ENCODE measurements at places on chromosomes 2 and 18. TPM values are rescaled to one million over a fixed set of nuclear protein-coding genes. Genes with fewer than 3 reads are reported as not detected.

CASP10 gene
- 2.7 TPM for total RNA-seq

GPR35 gene
- 1.4 TPM for total RNA-seq

UXS1 gene
- 46.3 TPM for total RNA-seq

DNA sequence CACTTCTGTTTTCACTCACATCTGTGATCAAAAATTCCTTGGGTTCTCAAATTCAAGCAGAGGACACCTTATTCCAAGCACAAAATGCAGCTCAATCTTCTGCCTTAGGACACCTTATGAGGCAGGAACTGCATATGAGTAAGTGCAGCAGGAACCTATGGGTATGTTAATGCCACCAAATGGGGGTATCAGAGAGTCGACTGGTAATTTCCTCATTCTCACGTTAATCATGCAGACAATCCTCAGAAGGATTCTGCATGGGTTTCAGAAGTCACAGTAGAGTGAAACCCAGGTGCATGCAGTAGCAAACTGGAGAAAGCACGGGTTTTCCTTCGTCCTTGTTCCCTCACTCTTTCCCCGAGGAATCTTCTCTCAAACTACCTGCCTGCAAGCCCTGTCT lies 452.8 kb downstream of the CBLN2 start:
- H3K4me3 ChIP-seq, result peak overlapping the region; percentile 48
- peaks cover 3% of the 10 kb centered on the region for H3K4me1 ChIP-seq
- H3K27me3 ChIP-seq, result no peaks in the 10 kb centered on the region
- DNase-seq, result peak; percentile 43

- DNase-seq, result no peak
- H3K27me3 ChIP-seq, result no peaks in the 10 kb centered on the region
- no peaks in the 10 kb centered on the region for H3K4me1 ChIP-seq
- H3K27ac ChIP-seq, result no peak overlapping the region
- no peaks in the 10 kb centered on the region for H3K36me3 ChIP-seq
These were observed 1064.1 kb upstream of the CNTNAP5 start for GRCh38 chr2:122960759-122961641.

DNA sequence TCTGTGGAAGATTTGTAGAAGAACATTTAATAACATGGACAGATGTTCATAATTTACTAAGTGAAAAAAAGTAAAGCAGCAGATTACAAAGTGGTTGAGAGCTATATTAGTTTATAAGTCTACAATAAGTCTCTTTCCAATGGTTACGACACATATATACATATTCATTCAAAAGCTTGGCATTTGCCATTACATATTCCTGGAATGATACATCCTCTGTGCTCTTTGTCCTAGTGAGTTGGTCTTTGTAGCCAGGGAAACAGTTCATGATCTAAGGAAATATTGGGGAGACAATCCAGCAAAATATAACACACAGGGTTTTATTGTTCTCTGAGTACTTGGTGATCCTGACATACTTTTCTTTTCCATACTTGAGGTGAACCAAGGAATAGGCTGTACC lies 32.5 kb upstream of the SOS1 start:
- no peak for DNase-seq
- H3K36me3 ChIP-seq, result no peaks in the 10 kb centered on the region
- no peak overlapping the region for H3K27ac ChIP-seq
- H3K4me1 ChIP-seq, result peaks cover 3% of the 10 kb centered on the region

GRCh38 chr2:171327043-171327496 lies 106.7 kb downstream of the METTL8 start:
- H3K27me3 ChIP-seq, result no peaks in the 10 kb centered on the region
- peaks cover 10% of the 10 kb centered on the region for H3K4me1 ChIP-seq
- DNase-seq, result no peak
- peak overlapping the region; percentile 98 for H3K27ac ChIP-seq
- peaks cover 25% of the 10 kb centered on the region for H3K36me3 ChIP-seq

Data from H9 (cell line).